ENCODE measurements at places on chromosomes 6 and 20.

GRCh38 chr6:106858653-106859092, 115.9 kb downstream of the CD24 start:
- no peak for DNase-seq

DNA sequence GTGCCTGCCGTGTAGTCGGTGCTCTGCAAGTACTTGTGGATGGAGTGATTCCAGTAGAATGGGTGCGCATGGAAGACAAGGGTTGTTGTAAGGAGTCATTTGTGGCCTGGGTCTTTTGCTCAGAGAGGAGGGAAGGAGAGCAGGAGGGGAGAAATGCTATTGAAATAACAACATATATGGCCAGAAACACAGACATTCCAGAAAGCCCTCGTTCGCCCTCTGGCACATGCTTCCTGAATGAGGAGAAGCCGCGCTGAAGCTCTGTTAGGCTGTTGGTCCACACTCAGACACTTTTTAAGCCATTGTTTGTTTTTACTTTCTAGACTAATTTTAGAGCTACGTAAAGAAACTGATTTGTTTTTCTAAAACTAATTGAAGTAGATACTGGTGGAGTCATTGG, 107.4 kb downstream of the RPP40 start:
- DNase-seq: no peak

DNA sequence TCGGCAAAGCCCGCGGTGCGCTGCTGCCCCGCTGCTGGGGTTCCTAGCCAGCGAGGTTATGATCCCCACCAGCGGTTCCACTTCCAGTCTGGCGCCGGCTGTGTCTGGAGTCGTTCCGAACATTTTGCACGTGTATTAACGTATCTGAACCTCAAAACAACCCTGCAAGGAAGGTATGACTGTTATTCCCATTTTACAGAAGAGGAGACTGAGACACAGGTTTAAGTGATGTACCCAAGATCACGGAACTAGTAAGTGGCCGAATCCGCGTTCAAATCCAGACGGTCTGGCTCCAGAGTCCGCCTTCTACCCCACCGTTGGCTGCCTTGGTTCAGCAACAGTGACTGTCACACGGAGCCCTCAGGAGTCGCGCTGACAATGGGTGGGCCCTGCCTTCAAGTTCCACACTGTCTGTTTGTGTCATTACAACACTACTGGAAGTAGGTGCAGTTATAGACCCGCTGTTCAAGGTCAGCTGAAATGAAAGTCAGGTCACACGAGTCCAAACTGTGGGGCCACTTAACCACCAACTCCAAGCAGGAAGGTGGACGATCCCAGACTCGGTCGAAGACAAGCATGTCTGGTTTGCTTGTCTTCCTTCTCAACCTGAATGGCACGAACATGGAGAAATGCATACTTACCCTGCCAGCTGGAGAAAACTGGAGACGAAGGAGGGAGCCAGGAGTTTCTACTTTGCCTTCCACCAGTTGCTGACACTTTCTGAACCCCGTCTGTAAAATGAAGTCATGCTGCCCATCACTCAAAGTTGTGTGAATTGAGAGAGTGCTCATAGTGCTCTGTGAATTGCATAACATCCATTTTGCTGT, 803 bp upstream of the SRXN1 start:
- DNase-seq: no peak

- DNase-seq: no peak
Observed at GRCh38 chr6:50437901-50438300, 275.4 kb upstream of the TFAP2D start.

DNA sequence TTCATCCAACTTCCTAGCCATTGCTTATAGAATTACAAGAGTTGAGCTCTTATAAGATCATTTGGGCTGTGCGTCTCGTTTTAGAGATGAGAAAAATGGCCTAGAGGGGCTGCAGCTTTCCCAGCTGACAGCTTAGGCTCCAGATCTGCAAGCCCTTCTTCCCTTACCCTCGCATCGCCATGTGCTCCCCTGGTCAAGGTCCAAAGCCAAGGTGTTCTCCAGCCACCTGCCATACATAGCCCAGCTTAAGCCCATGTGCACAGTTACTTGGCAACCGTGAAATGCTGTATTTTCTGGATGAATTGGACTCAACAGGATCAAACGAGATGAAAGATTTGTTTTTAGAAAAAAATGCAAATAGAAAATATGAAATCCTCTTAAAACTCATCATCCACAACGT, 7.9 kb downstream of the MAP3K4 start:
- no peak for DNase-seq

DNA sequence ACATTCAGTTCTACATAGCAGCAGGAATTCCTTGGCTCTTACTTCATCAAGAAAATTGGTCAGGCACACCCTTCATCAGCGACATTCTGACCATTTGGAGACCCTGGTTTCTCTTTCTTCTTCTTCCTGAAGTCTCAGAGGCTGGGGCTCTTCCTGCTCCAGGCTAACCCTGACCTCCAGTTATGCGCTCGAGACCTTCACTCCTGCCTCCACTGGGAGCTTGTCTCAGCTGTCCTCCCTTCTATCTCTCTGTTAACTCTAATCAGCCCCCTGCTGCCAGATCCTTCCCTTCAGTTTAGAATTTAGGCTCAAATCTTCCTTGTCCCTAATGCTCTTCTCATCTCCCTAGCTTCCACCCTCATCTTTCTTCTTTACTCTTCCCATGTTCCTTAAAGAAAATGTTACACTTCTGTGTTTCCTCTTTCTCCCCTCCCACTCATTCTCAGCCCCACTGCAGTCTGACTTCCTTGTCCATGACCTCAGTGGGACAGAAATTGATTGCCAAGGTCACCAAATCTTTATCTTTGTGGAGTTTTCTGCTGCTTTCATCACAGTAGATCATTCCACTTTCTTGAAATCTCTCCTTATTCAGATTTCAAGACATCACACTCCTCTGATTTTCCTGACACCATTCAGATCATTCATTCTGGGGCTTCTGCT, 8.4 kb upstream of the HLA-DOA start:
- no peak for DNase-seq
